ENCODE measurements at places on chromosomes 12 and 14.
A peak's percentile ranks its signal among the peaks of the same experiment; 100 is the strongest.

DNA sequence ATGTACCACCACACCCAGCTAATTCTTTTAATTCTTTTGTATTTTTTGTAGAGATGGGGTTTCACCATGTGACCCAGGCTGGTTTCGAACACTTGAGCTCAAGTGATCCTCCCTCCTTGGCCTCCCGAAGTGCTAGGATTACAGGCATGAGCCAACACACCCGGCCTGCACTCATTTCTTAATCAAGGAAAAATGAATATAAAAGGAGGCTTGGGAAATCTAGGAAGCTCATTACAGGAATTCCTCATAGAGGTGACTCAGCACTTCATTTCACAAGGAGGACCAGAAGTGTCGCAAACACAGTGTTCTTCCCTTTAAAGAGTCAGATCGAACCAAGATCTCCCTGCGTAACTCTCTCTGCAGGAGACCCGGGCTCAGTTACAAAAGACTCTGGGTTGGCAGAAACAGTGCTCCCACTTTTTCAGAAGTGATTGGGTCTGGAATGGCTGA lies 30.3 kb downstream of the NFKBIA start:
- DNase-seq, result no peak

DNA sequence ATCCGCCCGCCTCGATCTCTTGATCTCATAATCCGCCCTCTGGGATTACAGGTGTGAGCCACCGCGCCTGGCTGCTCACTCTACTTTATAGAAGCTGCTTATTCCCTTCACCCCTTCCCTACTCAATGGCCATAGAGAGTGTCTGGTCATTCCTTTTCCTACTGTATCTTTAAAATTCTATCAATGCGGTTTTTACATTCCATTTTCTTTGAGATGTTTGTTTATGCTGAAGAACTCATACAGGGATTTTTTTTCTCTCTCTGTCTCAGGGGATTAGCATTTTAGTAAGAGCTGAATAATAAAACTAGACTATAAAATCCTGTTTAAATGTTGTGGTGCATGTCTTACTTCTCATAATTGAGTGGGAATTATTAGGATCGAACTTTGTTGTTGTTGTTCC lies 218.6 kb upstream of the FOXN3 start:
- DNase-seq, result no peak

GRCh38 chr12:12201274-12201758 lies 65.5 kb downstream of the LRP6 start:
- DNase-seq, result no peak

DNA sequence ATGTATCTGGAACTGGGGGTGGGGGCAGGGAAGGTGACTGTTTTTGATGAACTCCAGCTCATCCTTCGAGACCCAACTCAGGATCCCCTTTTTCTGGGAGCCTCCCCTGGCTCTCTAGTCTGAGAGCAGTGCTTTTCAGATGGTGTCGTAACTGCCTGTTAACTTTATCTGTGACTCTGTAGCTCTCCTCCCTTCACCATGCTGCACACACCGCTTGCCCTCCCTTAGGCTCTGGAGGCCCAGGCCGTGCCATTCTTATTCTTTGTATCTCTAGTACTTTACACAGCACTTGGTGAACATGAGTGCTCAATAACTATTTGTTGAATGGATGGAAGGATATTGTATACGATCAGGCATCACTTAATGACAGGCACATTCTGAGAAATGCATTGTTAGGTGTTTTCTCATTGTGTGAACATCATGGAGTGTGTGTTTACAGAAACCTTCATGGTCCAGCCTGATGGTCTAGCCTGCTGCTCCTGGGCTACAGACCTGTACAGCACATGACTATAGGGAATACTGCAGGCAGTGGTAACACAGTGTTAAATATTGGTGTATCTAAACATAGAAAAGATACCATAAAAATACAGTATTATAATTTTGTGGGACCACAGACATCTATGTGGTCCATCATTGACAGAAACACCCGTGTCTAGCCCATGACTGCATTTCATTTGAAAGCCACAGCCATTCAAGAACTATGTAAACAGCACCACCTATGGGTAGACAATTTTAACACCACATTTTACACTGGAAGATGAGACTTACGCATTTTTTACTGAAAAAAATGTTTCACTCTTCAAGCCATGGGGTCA lies 91.8 kb downstream of the EML1 start:
- DNase-seq, result peak; percentile 43

DNA sequence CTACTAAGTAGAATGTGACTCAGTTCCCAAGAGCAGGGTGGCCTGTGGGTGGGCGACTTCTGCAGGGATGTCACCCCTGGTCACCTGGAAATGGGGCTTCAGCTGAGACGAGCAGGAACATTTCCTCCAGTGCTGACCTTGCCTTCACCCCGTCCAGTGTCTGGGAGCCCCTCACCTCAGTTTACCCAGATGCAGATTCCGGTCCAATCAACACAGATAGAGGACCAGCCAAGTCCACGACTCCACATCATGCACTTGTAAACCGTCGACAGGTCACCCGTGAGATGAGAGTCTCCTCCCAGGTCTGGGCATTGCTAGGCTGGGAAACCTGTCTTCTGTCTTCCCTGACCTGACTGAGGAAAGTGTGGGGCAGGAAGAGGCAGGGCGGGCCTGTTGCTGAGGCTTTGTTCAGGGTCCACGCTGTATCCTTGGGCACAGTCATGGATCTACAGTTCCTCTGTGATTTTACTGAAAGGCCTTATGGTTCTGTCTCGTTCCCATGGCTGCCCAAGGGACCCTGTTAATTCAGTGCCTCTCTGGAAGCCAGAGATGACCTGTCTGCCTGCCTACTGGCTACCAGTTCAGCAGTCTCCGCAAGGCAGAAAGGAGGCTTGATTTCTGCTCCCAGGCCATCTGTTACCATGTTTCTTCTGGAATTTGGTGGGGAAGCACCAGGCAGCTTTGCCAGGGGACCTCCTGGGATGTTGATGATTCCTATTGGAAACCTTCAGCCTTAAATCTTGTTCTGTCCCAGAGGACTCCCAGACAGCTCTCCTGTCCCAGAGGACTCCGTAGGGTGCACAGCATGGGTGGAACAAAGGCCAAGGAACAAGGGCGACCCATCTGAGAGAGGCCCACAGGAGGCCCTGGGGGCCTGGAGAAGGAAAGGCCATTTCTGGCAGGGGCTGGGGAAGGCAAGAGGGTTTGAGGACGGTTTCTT lies 288.5 kb upstream of the RTL1 start:
- DNase-seq, result no peak

GRCh38 chr12:78062786-78063185 lies 232.1 kb downstream of the NAV3 start:
- no peak for DNase-seq

DNA sequence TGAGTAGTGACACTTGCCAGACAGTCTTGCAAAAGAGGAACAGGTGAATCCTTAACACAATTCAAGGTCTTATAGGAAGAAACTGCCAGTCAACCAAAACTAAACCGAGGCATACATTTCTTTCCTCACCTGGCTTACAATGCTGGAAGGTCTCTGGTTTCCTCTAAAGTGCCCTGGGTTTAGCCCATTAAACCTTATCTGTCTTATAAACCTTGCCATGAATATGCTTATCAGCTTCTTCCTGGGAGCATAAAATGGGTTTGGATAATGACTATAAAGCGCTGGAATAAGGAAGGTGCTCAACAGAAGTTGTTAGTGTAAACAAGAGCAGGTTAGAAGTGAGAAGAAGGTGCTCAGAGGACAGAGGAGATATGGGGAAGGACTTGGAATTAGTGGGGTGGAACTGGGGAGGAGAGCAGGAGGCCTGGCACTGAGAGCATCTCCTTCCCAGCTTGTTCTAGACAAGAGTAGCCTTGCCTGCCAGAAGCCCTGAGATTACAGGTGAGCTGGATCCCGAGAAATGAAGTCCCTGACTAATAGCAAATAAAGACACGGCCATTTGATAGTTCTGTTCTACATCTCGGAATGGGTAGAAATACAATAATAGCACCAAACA lies 14.1 kb upstream of the GPRC5A start:
- DNase-seq, result no peak

GRCh38 chr12:129673806-129674205 lies 230.0 kb downstream of the TMEM132D start:
- DNase-seq, result no peak

GRCh38 chr14:55802986-55803872 lies 223.2 kb downstream of the KTN1 start:
- no peak for DNase-seq

GRCh38 chr12:6964605-6965025 lies 5.8 kb downstream of the PHB2 start:
- DNase-seq, result no peak

GRCh38 chr14:24339284-24340151 lies at the start of gene RIPK3:
TSS of gene RIPK3 (minus strand) at chr14:24339991. CDS start at chr14:24339826, 165 bp downstream.
- DNase-seq, result no peak

GRCh38 chr12:44816446-44817017 lies 59.6 kb downstream of the NELL2 start:
- DNase-seq, result no peak

- no peak for DNase-seq
These were observed 10.8 kb upstream of the DGLUCY start for GRCh38 chr14:91103116-91103515.

DNA sequence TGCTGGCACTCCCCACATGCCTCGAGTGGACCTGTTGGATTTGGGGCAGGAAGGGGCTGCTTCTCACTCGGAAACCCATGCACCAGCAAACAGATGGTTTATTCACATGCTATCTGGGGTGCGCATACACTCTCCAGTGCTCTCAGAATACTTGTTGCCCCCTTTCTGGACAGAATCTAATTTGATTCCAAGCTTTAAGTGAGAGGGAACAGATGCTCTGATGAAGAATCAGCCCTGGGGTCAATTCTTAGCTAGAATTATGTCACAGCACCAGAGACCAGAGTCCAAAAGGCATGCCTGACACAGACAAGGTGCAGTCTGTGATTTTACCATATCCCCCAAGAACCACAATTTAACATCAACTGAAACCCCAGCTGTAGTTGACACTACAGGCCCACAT lies 83.8 kb downstream of the SPTB start:
- no peak for DNase-seq

GRCh38 chr14:95096476-95096875 lies 60.9 kb downstream of the DICER1 start:
- DNase-seq, result no peak

GRCh38 chr12:65742018-65743010 lies 82.0 kb upstream of the HMGA2 start:
- no peak for DNase-seq

GRCh38 chr14:29097476-29097875 lies 330.9 kb downstream of the FOXG1 start:
- no peak for DNase-seq

- DNase-seq, result no peak
These were observed 38.7 kb downstream of the GLT8D2 start for GRCh38 chr12:104011253-104011652.

DNA sequence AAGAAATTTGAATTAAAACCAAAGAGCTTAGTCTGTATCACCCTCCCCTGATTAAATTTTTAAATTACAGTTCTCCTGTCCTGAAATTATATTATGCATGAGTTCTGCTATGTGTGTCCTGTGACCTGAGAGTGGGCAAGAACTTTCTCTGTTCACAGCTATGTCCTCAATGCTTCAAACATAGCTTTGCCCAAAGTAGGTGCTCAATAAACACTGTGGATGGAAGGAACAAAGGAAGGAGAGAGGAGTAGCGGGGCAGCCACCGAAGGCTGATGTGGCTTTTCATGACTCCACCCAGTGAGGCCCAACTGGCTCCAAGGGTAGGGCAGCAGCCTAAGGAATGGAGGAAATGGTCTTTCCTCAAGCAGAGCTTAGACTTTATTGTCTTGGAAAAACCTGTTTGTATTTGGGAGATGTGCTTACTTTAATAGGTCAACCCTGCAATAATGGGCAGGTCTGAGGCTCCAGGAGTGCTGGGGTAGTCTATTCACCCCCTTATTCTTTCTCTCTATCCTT lies 7.6 kb upstream of the MARK3 start:
- no peak for DNase-seq

- DNase-seq, result no peak
These were observed 8.0 kb downstream of the PXMP2 start for GRCh38 chr12:132695431-132695830.

GRCh38 chr14:75461755-75462349 lies 34.0 kb downstream of the JDP2 start:
- DNase-seq, result no peak

- no peak for DNase-seq
These were observed 81.4 kb upstream of the ARID2 start for GRCh38 chr12:45648070-45648469.

GRCh38 chr12:124792961-124793441 lies 70.7 kb downstream of the SCARB1 start:
- DNase-seq, result no peak

DNA sequence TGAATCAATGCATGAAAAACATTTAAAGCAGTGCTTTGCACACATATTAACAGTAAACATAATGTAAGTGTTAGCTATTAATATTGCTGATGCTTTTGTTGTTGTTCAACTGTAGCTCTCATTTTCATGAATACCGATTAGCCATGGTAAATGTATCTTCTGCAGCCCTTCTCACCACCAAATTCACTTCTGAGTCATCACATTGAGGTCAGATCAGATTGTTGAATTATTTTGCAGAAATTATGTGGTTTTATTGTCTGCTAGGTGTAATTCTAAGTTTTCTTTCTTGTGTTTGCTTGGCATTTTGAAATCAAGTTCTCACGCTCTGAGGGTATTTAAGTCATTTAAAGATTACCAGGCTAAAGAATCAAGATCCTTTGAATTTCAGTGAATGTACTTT lies 74.6 kb downstream of the AKAP6 start:
- no peak for DNase-seq

GRCh38 chr12:110917467-110917866 lies 2.9 kb downstream of the MYL2 start:
- no peak for DNase-seq

- DNase-seq, result no peak
These were observed 30.2 kb downstream of the KCNA5 start for GRCh38 chr12:5073853-5074252.

- no peak for DNase-seq
These were observed 7.1 kb downstream of the RAPGEF3 start for GRCh38 chr12:47751561-47751960.

DNA sequence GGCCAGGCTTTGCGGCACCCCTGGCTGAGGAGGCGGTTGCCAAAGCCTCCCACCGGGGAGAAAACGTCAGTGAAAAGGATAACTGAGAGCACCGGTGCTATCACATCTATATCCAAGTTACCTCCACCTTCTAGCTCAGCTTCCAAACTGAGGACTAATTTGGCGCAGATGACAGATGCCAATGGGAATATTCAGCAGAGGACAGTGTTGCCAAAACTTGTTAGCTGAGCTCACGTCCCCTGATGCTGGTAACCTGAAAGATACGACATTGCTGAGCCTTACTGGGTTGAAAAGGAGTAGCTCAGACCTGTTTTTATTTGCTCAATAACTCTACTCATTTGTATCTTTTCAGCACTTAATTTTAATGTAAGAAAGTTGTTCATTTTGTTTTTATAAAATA lies 9.9 kb downstream of the DYRK2 start:
- DNase-seq, result no peak

DNA sequence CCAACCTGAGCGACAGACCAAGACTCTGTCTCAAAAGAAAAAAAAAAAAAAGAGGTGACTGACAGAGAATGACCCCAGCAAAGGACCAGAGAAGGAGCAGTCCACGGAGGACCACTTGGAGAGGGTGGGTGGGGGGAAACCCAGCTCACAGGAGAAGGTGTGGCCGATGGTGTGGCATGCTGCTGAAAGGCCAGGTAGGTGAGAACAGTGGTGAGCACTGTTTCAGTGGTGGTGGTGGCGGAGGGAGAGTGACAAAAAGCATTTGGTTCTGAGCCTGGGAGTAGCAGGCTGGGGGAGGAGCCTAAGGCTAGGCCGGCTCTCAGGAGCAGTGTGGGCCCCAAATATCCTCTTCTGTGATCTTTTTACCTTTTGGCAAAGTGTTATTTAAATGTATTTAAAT lies 63.8 kb downstream of the IRF2BPL start:
- DNase-seq, result no peak

All from NCI-H1092 (cell line).